ENCODE measurements at places on chromosomes 7 and 10.

DNA sequence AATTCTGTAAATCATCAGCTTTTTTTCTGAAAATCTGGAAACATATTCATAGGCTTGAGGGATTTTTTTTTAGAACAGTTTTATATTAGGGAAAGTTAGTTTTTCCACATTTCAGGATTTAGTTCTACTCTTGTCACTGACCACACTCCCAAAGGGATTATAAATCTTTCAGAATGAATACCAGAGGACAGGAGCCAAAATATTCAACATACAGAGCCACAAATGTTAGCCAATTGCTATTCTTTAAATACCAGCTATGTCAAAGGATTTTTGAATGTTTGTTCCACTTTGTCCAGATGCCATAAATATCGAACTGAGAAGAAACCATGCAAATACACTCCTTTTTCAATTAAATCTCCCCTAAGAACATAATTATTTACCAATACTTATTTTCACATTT is 50.7 kb downstream of the ODAD2 start:
- DNase-seq, result no peak

DNA sequence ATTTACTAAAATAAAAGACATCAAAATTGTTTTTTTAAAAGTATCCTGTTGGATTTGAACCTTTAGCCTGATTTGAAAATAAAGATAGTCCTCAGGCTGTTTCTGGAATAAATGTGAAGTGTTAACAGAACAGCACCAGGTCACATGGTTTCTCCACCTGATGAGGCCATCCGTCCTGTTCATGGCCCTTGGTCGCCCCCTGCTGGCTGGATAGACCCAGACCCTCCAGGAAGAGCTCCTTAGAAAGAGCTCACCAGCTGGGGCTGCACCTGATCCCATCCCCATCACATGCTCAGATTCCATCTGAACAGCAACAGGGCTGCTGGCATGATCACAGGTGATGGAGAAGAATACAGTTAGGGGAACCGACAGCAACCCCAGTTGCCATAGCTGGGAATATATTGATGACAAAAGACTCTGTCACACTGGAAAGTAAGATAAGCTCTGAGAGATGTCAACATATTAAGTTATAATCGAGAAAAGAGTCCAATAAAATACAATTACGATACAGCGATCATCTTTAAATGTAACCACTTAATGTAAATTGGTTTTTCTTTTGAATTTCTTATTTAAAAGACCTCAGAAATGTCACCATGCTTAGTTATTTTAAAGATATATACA is 4.8 kb downstream of the OR2A14 start:
- DNase-seq, result peak; percentile 78

- no peak for DNase-seq
Measured at GRCh38 chr7:93196336-93196735, 29.9 kb downstream of the HEPACAM2 start.

DNA sequence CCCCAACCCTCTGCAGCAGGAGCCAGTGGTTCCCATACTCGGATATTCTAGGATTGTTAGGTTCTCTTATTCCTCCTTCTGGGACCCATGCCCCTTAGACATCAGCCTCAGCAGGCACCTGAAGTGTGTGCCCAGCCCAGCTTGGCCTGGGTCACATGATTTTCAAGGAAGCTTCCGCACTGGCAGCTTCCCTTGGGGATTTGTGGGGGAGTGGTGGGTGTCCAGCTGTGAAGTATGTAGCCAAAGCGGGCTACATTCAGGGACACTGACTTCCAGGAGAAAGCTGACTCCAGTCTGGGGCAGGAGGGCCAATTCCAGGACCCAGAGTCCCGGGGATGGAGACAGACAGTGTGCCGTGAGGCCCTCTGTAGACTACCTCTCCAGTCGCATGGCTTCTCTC is 1.3 kb downstream of the LDB1 start:
- DNase-seq, result peak; percentile 33

GRCh38 chr10:48279081-48279751 is 4.7 kb upstream of the FRMPD2 start:
- DNase-seq, result no peak

DNA sequence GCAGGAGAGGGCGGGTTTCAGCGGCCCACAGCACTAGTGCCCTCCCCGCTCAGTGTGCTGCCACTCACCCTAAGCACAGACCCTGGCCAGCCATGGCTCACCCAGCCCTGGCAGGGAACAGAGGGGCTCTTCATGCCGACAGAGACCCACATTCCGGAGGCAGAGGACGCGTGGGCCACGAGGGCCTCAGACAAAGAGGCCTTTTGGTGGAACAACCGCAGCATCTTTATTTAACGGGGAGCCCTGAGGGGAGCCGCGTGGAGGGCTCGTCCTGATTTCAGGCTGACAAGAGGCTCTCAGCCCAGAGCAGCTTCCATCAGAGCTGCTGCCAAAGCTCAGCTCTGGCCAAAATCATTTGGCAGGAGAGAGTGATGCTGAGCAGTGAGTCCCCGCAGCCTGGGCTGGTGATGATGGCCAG is 127.8 kb downstream of the SH3PXD2A start:
- no peak for DNase-seq

DNA sequence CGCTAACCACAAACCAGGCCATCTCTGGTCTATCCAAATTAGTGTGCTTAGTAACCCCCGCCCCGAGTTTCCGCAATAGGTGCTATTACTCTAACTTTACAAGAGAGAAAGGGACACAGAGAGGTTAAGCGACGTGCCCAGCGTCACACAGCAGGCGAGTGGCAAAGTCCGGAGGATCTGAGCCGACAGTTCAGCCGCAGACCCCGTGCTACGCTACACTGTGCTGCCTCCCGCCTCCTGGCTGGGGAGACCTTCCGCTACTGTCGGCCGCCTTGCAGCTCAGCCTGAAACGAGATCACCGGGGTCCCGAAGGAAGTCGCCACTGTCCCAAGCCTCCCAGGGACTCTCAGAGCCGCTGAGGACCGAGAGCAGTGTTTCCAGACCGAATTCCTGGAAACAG is 799 bp downstream of the INTS1 start:
- no peak for DNase-seq

- no peak for DNase-seq
Measured at GRCh38 chr7:14896461-14896860, 6.1 kb downstream of the DGKB start.

DNA sequence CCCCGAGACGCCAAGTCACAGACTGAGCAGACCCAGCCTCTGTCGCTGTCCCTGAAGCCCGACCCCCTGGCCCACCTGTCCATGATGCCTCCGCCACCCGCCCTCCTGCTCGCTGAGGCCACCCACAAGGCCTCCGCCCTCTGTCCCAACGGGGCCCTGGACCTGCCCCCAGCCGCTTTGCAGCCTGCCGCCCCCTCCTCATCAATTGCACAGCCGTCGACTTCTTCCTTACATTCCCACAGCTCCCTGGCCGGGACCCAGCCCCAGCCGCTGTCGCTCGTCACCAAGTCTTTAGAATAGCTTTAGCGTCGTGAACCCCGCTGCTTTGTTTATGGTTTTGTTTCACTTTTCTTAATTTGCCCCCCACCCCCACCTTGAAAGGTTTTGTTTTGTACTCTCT is 215.6 kb downstream of the TCF7L2 start:
- DNase-seq, result no peak

DNA sequence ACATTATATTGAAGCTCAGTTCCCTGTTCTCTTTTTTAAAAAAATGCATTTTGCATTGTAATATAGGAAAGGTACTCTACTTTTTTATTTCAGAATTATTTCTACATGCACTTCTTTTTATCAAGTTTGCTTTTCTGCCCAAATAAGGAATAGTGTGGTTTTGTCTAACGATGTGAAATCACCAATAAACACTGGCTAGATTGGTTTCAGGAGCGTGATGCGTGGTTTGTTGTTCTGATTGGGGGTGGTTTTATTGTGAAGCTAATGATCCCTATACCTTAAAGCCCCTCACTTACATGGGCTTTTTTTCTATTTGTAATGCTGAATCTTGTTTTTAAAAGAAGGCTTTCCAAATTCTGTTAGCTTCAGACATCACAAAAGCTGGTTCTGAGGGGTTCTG is 17.6 kb downstream of the ENTPD7 start:
- no peak for DNase-seq

DNA sequence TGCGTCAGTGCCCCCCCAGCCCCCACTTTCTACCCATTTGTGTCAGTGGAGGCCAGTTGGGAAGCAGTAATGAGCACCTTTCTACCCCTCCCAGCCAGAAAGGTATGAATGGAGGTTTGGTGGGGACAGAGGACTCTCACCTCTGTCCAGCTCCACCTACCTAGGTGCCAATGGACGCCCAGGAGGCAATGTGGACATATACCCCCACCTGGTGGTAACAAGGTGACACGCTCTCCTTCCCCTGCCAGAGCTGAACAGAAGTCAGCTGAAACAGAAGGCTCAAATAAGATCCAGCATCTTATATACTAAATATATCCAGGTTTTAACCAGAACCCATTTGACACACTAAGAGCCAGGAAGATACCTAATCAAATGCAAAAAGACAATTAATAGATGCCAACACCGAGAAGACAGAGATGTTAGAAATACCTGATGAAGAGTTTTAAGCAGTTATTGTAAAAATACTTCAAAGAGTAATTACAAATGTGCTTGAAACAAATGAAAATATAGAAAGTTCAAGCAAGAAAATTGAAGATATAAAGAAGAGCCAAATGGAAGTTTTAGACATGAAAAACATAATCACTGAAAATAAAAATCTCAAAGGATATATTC is 18.4 kb upstream of the SORCS3 start:
- peak; percentile 15 for DNase-seq

DNA sequence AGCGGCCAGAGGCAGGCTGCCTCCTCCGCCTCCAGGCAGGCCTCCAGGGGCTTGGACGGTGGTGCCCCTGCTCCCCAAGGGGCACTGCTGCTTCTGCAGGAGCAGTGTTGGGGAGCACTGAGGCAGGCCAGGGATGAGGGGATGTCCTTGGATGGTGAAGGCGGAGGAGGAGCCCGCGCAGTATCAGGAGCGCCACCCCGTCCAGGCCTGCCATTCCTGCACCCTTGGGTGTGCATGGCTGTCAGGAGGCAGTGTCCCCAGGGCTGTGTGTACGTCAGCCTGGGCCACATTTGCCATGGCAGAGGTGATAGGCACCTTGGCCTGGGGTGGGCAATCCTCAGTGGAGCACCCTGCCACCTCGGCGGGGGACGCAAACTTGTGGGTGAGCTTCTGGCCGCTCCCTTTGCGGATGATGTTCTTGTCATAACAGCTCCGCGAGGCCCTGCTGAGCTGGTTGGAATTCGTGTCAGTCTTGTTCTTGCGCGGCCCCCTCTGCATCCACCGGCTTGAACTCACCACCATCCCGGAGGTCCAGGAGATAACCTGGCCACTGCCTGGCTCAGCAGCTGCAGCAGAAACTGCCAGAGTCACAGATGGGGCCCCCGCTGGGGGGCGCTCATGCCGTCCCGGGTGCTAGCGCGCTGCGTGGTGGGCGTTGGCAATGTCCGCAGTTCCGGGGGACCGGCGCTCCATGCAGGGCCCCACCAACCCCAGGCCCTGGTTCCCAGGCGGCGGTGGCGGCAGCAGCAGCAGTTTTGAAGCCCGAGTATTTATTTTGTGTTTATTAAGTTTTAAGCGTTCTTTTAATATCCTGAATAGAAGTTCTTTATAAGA is 182.3 kb upstream of the ADCY1 start:
- DNase-seq, result no peak

DNA sequence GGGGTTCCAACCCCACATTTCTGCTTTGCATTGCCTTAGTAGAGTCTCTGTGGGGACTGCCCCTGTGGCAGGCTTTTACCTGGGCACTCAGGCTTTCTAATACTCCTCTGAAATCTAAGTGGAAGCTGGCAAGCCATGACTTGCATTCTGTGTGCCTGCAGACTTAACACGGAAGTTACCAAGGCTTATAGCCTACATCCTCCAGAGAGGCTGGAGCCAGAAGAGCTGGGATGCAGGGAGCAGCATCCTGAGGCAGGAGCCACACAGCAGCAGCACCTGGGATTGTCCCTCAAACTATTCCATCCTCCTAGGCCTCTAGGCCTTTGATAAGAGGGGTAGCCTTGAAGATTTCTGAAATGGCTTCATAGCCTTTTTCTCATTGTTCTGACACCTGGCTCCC is 22.1 kb upstream of the ABCC2 start:
- DNase-seq, result no peak

DNA sequence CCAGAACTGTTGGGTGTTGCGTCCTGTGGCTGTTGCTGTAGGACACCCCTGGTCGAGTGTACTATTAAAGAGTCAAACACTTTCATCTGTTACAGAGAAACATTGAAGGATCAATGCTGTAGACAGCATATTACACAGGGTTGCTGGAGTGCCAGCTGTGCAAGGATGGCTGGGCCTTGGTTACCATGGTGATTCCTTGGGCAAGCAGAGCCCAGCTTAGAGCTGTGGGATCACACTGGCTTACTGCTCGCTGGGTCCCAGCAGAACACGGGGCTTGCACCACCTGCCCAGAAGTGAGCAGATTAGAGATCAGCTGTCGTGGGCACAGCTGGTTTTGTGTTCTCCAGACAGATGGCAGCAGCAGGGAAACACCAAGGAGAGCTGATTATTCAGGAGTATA is 76.0 kb downstream of the GPR141 start:
- DNase-seq, result no peak

DNA sequence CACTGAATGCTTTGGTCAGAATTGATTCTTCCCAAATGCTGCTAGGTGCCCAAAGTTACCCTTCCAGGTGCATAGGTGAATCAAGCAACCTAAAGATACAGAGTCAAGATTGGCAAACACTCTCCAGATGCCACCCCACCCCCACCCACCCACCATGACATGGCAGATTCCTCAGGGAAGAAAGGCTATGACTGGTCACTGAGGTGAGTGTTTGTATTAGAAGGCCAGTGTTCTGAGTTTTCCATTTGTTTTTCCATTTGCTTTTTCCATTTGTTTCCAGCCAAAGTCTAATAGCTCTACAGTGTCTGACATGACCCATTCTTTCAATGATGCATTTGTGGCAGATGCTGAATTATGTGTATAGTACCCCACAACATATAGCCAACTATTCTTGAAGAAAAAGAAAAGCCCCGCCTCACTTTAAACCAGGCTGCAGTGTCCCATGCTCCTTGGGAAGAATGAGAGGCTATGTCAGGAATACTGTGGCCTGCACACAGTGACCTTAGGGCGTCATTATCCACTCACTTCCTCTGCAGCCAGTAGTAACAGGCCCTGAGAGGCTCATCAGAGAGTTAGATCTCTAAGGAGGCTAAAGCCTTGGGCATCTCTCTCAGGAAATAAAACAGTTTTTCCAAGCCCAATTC is 16.1 kb upstream of the HIBADH start:
- DNase-seq, result no peak

DNA sequence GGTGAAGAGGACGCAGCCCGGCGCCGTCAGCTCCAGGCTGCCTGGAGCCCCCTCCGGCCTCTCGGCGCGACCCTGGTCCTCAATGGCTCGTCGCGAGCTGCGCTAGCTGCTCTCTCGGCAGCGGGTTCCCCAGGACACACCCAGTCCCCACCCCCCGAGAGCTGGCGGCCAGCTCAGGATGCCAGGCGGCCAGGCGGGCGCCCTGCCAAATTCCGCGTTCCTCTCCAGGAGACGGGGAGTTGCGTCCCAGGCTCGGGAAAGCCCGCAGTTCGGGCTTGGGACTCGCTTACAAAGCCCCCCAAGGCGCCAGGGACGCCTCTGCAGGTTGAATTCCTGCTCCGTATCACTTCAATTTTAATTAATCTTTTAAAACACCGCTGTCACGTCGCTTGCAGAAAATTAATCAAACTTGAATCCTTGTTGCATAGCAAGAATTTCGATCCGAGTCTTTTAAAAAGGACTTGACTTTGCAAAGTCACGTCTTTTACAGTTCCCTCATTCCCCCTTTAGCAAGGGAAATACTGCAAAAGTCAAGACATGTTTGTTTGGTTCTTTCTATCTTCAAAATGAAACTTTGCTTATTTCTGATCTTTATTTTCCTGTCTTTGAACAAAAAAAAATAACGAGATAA is 28.2 kb downstream of the SKIDA1 start:
- no peak for DNase-seq

GRCh38 chr10:13862546-13863233 is 275.9 kb downstream of the PRPF18 start:
- no peak for DNase-seq

Measured in CD4-positive, alpha-beta T cell treated with Interleukin-1 beta for 1 hour (primary cell).